Adrenal gland (tissue), 19 donors: ENCODE measurements at places on chromosomes 7 and 10. TPM values are rescaled to one million over a fixed set of nuclear protein-coding genes. Genes with fewer than 3 reads are reported as not detected.

- H3K27me3 ChIP-seq, result no peaks in the 10 kb centered on the region
- H3K4me1 ChIP-seq, result no peaks in the 10 kb centered on the region
- DNase-seq, result no peak
These were observed 166.9 kb downstream of the PTPRN2 start for GRCh38 chr7:158420591-158421340.

GRCh38 chr10:4254101-4254994, 469.3 kb upstream of the KLF6 start:
- no peak for DNase-seq
- no peaks in the 10 kb centered on the region for H3K36me3 ChIP-seq
- H3K4me3 ChIP-seq, result no peak overlapping the region
- no peaks in the 10 kb centered on the region for H3K4me1 ChIP-seq
- H3K27ac ChIP-seq, result no peak overlapping the region

- H3K36me3 ChIP-seq, result no peaks in the 10 kb centered on the region
- H3K27me3 ChIP-seq, result no peaks in the 10 kb centered on the region
- H3K27ac ChIP-seq, result no peak overlapping the region
- DNase-seq, result no peak
- H3K4me1 ChIP-seq, result peaks cover 7% of the 10 kb centered on the region
- H3K4me3 ChIP-seq, result no peak overlapping the region
These were observed 13.9 kb downstream of the HDAC9 start for GRCh38 chr7:18509481-18509880.

Gene STK31
- not detected for polyA plus RNA-seq

Gene GHRHR
- polyA plus RNA-seq, result 11.5 TPM

Gene TMEM225B
- polyA plus RNA-seq, result 1.4 TPM

- no peak overlapping the region for H3K4me3 ChIP-seq
- no peaks in the 10 kb centered on the region for H3K36me3 ChIP-seq
- no peak for DNase-seq
- no peak overlapping the region for H3K27ac ChIP-seq
- peaks cover 16% of the 10 kb centered on the region for H3K4me1 ChIP-seq
- H3K27me3 ChIP-seq, result no peaks in the 10 kb centered on the region
These were observed 153.4 kb downstream of the SGMS1 start for GRCh38 chr10:50470345-50470744.

DNA sequence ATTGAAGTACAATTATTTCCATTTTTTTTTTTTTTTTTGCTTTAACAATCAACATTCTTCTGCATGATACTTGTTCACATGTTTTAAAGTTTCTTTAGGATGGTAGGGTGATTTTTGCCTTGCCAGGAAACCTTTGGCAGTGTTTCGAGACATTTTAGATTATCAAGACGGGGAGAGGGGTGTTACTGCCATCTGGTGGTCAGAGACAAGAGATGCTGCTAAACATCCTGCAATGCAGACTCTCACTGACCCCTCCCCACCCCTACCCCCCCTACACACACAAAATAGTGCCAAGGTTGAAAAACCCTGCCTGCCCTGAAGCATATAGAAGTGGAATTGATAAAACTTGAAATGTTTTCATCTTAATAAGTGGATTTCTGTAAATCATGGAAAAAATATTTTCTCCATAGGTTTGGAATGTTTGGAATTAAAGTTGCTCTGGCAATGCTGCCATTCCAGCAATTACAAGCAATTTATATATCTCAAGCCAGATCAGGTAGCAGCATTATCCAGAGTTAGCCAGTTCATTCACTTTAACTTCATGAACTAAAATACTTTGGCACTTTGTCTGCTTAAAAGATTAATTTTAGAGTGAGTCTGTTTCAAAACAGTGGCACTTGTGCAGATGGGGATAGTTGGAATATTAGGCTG, 62.1 kb downstream of the SDHAF3 start:
- DNase-seq, result peak; percentile 34
- no peaks in the 10 kb centered on the region for H3K4me1 ChIP-seq
- H3K4me3 ChIP-seq, result no peak overlapping the region
- no peaks in the 10 kb centered on the region for H3K27me3 ChIP-seq

Gene RTKN2
- 0.07 TPM for polyA plus RNA-seq

DNA sequence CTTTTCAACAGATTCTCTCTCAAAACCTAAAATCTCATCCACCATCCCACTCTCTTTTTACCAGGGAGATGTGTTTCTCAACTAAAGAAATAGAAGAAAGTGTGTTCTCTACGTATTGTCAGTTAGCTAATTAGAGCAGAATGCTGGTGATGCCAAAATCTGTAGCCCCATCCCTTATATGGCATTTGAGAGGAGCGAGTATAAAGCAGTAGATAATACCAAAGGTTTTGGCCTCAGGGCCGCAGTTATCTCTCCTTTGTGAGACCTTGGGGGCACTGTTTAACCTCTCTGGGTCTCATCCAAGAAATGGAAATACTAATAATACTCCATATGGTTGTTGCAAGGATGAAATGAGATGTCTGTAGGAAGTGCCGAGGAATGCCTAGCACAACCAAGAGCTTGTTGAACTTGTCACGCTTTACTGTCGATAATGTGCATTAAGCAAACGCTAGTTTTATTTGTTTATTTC, 456 bp upstream of the DLD start:
- H3K27ac ChIP-seq, result peak overlapping the region; percentile 99
- H3K4me1 ChIP-seq, result peaks cover 42% of the 10 kb centered on the region
- H3K36me3 ChIP-seq, result no peaks in the 10 kb centered on the region

Gene PPIF
- polyA plus RNA-seq, result 564 TPM

GRCh38 chr10:118908557-118909256, 120.8 kb upstream of the NANOS1 start:
- no peak overlapping the region for H3K4me3 ChIP-seq
- H3K36me3 ChIP-seq, result no peaks in the 10 kb centered on the region
- H3K27me3 ChIP-seq, result no peaks in the 10 kb centered on the region
- peaks cover 17% of the 10 kb centered on the region for H3K4me1 ChIP-seq
- H3K27ac ChIP-seq, result no peak overlapping the region
